ENCODE measurements at places on chromosomes 1 and 21.

DNA sequence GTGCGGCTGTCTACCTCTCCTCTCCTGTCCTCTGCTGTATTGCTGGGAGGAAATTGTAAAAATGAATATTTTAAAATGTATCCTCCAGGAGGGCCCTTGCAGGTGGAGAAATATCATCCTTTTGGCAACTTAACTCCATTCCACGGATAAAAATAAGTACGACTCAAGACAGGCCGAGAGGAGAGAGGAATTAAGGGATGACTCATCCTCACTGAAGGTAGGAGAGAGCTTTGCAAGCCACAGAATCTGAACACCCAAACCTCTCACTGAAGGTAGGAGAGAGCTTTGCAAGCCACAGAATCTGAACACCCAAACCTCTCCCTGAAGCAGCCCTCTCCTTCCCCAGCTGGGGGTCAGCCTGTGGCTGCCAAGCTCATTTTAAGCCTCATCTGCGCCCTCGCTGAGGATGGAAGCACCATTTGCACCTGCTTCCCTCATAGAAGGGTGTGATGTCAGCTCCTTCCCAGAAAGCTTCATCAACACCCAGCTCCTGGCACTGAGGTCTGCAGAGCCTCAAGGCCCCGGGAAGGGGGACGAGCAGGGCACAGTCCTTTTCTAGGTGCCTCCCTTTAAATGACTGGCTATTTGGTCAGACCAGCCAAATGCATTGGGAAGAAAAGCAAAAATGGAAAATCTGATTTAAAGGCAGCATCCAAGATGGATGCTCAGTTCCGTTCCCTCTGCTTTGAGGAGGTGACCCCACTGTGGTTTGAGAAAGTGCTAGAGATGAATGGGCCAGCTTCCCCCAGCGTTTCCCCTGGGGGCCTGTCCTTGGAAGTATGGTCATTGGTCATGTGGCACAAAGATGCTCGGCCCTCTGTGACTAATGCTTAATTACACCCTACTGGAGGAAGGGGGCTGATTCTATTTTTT, 12.9 kb upstream of the SELENON start:
- no peak for DNase-seq

- no peak for DNase-seq
These were observed 5.2 kb upstream of the ARID1A start for GRCh38 chr1:26690576-26691031.

- DNase-seq: no peak
These were observed 153.4 kb downstream of the ETS2 start for GRCh38 chr21:38958940-38959691.

- no peak for DNase-seq
These were observed 323.3 kb upstream of the LYPLAL1 start for GRCh38 chr1:218850367-218850766.

Measured in CD8-positive, alpha-beta memory T cell (primary cell).